ENCODE measurements at places on chromosomes 13 and 19.

DNA sequence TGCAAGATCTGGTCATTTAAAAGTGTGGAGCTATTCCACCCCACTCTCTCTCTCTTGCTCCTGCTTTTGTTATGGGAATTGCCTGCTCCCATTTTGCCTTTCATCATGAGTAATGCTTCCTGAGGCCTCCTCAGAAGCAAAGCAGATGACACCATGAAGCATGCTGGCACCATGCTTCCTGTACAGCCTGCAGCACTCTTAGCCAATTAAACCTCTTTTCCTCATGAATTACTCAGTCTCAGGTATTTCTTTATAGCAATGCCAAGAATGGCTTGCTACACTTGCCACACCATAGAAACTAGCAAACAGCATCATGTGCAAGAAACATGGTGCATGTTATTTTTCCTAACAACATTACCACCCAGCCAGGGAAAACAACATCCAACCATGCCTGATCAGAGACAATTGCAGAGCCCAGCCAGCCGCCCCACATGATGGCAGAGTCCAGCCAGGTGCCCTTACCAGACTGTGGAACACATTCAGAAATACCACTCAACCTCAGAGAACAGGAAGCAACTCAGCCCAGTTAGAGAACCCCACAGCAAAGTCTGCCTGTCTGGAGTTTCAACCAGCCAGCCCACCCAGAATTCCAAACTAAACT is 36.9 kb downstream of the SYDE1 start:
- no peak for DNase-seq

- DNase-seq = peak; percentile 74
Observed at GRCh38 chr19:858868-859843, at the start of gene CFD. TSS of gene CFD (plus strand) at chr19:859664. CDS start at chr19:859690, 26 bp downstream.

- no peak for DNase-seq
Observed at GRCh38 chr13:97079726-97080125, 85.5 kb upstream of the OXGR1 start.

DNA sequence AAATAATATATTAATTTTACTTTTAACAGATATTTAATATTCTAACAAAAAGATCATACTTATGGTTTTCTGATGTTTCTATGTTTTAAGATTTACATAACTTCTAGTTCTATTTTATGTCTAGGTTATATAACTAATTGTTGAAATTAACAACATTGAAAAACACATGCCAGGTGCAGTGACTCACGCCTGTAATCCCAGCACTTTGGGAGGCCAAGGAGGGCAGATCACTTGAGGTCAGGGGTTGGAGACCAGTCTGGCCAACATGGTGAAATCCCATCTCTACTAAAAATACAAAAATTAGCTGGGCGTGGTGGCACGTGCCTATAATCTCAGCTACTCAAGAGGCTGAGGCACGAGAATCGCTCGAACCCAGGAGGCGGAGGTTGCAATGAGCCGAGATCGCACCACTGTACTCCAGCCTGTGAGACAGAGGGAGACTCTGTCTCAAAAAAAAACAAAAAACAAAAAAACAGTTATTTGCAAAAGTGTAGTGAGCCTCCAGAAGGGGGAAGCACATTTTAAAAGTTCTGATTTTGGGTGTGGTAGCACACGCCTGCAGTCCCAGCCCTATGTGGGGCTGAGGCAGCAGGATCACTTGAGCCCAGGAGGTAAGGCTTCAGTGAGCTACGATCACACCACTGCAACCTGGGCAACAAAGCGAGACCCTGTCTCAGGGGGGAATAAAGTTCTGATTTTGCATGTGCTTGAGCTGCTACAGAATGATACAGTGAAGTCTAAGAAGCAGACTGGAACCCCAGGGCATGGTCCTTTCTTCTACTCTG is 18.7 kb downstream of the MIPEP start:
- no peak for DNase-seq

GRCh38 chr13:93361703-93362102 is 135.1 kb downstream of the GPC6 start:
- no peak for DNase-seq

All from suppressor macrophage treated with lipopolysaccharide for 1 hour (primary cell).